COR-L47 (cell line): ENCODE measurements at places on chromosomes 11 and 22.

DNA sequence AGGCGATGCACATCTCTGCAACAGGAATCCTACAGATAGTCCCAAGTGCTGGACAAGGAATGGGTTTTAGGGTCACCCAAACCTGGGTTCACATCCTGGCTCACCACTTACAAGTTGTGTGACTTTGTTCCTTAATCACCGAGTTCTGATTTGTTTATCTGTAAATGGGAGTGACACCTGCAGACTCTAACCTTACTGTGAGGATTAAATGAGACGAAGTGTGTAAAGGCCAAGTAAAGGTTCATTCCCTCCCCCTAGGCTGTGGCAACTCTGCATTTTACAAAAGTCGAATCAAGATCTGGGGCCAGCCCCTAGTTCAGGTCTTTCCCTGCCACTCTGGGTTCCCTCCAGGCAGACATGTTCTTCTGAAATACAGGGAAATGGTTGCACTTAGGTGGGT is 34.9 kb downstream of the SERPINH1 start:
- no peak for DNase-seq

DNA sequence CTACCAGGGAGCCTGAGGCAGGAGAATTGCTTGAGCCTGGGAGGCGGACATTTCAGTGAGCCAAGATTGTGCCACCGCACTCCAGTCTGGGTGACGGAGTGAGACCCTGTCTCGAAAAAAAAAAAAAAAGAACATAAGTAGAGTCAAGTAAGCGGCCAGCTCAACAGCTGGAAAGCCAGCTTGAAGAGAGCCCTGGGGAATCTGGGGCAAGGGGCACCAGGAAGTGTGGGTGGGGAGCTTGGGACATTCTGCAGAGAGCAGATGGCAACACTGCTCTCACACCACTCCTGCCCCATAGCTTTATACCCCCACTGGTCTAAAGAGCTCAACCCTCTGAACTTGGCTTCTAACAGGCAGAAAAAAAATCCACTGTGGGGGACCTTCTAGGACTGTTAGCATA is 505.6 kb downstream of the BUD13 start:
- no peak for DNase-seq

GRCh38 chr11:134951305-134951700 is 539.3 kb upstream of the B3GAT1 start:
- no peak for DNase-seq

GRCh38 chr11:134069426-134070341 is 812 bp downstream of the JAM3 start:
- peak; percentile 14 for DNase-seq

GRCh38 chr11:118057251-118058145 is 19.4 kb upstream of the TMPRSS4 start:
- no peak for DNase-seq

- DNase-seq = no peak
These were observed 863 bp upstream of the TPBGL start for GRCh38 chr11:75239531-75240290.
